ENCODE measurements at places on chromosomes 2 and 18.

- no peak for DNase-seq
Measured at GRCh38 chr2:162506706-162507105, 162.8 kb downstream of the GCA start.

DNA sequence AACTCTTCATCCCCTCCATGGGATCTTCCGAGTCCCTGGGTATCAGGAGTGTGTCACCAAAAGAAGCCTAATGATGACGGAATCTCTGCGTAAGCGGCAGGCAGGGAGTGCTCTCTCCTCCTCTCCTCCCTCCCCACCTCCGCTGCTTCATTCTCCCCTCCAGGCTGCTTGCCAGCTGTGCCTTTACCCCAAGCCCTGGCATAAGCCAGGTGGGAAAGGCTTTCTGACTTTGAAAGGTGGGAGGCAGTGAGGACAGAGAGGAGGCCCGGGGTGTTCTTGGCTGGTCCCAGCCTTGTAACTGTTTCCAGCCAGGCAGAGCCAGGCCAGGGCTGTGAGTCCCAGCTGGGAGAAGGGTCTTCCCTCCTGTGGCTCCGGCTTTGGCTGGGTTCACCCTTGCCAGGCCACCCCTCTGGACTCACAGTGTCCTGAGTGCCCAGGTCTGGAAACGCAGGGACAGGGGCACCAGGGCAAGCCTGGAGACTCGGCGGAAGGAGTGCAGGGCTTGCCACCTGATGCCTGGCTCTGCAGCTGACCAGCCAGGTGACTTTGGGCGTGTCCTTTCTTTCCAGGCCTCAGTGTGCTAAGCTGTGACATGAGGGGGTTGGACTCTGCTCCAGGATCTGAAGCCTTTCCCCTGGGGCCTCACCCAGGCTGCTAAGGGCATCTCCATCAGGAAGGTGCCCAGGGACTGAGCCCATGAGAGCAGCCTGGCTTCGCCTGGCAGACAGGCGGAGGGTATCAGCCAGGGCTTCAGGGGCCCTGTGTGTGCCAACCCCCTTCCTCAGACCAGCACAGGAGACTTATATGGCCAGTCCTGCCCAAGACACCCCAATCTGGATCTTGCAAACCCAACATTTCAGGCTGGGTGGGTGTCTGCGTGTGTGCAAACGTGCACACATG, 32.7 kb upstream of the HPCAL1 start:
- no peak for DNase-seq

GRCh38 chr2:120344976-120345581, 857 bp upstream of the INHBB start:
- no peak for DNase-seq

GRCh38 chr2:64987001-64987955, 1.9 kb upstream of the SLC1A4 start:
- no peak for DNase-seq

- DNase-seq: peak; percentile 69
Measured at GRCh38 chr2:67322353-67323001, 74.7 kb upstream of the ETAA1 start.

- DNase-seq: no peak
Measured at GRCh38 chr2:204754898-204755297, 209.6 kb downstream of the PARD3B start.

DNA sequence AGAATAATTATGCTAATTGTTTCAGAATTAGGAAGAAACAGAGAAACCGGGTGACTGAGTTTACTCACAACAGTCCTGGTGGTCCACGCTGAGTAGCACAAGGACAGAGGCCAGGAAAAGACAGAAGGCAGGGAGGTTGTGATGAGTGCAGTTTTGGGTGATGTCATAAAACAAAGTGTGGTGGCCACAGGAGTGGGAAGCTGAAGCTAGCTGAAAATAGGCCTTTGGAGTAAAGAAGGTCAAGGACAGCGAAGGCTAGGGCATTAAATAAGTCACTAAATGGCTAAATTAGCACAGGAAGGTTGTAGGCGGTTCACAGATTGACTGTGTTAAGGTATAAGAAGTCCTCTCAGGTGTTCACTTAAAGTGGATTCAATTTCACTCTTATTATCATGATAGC, 120.9 kb upstream of the TTN start:
- no peak for DNase-seq

GRCh38 chr2:795531-796041, 118.4 kb upstream of the TMEM18 start:
- DNase-seq: no peak

DNA sequence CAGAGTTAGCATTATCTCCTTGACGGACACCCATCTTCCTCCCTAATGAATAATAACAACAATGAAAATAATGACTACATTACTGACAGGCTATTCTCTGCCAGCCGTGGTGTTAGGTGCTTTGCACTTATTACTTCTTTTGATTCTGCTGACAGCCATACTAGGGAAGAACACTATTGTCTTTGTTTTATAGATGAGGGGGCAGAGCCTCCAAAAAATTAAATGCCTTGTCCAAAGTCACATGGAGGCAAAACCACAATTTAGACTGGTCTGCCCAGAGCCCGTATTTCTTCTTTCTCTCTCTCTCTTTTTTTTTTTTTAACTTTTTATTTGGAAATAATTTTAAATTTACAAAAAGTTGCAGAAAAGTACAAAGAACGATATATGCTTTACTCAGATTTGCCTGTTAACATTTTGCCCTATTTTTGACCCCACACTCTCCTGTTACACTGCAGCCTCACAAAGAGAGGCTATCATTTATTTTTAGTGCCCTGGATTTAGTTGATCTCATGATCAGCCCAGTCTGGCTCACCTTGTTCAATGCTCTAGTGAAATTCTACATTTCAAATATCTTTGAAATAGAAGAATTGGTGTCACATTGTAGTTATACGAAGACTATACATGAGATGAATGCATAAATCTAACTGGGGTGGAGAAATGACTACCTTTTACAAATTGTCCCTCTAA, 369.4 kb downstream of the LRRTM1 start:
- DNase-seq: no peak

- DNase-seq: no peak
Measured at GRCh38 chr2:61537277-61537949, 743 bp downstream of the XPO1 start.

- no peak for DNase-seq
Measured at GRCh38 chr2:110717734-110718133, 14.6 kb upstream of the ACOXL start.

DNA sequence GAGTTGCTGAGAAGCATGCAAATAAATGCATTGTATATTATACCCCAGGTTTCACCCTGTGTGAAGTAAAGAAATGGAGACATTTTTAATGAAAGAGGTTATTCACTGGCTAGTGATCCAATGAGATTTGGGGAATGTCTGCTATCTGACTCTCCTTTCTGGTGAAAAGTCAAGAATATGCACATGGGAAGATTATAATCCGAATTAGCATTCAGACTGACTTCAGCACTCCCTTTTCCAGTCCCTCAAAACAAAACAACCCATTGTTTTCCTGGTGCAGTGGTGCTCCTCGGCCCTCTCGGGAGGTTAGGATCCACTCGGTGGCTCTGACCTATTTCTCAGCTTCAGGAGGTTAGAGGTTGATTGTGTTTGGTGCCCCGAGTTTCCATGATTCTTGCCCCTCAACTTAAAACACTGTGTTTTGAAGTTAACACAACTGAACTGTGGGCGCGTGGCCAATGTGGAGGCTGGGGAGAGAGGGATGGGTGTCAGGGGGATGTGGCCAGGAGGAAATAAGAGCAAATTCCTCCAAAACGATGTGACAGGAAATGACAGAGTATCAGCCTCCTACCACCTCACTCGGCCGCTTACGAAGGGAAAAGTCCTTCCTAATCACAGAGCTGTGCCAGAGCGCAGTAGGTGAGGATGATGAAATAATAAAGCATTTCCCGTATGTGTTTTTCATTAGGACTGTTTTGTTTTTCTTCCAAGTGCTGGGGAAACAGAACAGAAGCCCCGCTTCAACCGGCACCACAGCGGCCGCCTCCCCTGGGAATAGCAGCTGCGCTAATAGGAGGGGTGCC, 440.1 kb downstream of the MTX2 start:
- DNase-seq: no peak

- no peak for DNase-seq
Measured at GRCh38 chr2:213237251-213237650, 47.0 kb upstream of the SPAG16 start.

DNA sequence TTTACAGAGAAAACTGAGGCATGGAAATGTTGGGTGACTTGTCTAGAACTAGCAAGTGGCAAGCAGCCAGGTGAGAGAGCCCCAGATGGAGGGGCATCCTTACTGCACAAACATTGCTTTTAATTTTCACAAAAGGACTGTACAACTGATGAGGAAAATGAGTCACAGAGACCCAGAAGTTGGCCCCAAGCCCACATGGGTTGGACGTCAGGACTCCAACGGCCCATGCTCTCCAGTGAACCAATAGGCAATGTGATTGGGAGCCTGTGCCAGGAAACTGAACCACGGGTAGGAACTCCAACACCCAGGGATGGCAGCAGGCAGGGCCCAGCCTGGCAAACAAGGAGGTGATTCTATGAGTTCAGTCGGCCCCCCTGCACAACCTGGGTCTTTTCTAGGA, 50.8 kb downstream of the PID1 start:
- no peak for DNase-seq

DNA sequence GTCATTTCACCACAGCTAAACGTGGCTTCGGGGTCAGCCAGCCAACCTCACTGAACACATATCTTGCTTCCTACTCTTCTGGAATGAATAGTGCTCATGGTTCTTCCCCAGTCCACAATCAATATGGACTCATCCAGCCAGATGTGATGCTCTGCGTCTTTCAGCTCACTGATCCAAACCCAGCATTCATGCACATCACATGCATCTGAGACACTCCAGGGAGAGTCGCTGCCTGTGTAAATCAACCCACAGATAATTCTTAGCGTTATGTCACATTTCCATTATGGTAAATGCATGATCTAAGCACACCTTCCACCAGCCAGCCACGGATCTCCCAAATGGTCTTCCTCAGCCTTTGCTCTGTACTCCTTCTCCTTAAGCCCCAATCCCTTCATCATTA, 306.7 kb upstream of the CHAC2 start:
- DNase-seq: no peak

GRCh38 chr2:70044290-70045040, 42.8 kb upstream of the PCBP1 start:
- no peak for DNase-seq

All from HAP-1 (cell line).